Stimulated activated CD4-positive, alpha-beta T cell treated with anti-CD3 and anti-CD28 coated beads, Interleukin-1b, Interleukin-23, amount 100 ng/mL, for 4 hours (primary cell): ENCODE measurements at places on chromosomes 4 and X.

GRCh38 chr4:95388911-95389310 is 159.9 kb downstream of the UNC5C start:
- DNase-seq: no peak

DNA sequence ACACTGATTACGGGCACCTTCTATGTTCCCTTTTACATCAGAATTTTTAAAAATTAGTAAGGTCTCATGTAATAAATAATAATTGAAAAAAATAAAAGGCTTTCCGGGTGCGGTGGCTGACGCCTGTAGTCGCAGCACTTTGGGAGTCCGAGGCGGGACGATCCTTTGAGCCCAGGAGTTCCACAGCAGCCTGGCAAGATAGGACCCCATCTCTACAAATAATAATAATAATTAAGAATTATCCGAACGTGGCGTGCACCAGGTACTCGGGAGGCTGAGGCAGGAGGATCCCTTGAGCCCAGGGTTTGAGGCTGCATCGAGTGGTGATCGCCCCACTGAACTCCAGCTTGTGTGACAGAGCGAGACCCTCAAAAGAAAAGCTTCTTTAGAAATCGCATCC is 771 bp upstream of the LAMTOR3 start:
- DNase-seq: no peak

GRCh38 chr4:54102531-54103106 is 2.7 kb downstream of the GSX2 start:
- no peak for DNase-seq

DNA sequence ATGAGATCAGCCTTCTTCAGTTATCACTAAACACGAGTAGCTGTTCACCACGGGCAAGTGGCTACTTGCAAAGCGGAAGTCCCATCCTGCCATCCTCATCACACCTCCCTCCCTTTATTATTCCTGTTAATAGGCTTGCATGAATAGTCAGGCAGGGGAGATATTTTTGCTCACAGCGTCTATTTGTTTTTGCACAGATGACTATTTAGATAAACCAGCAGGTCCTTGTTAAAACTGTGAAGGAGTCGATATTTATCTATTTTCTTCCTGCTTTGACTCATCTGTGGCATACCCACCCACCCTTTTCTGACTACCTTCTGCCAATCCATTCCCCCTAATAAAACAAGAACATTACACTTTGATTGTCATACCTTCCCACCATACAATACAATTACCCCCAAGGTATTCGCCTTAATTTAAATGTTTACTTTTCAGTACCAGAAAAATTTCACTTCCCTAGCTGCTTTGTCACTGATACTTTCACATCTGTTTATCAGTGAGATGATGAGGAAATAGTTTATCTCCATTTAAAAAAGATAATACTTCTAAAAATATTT is 96.6 kb upstream of the BANK1 start:
- DNase-seq: no peak

DNA sequence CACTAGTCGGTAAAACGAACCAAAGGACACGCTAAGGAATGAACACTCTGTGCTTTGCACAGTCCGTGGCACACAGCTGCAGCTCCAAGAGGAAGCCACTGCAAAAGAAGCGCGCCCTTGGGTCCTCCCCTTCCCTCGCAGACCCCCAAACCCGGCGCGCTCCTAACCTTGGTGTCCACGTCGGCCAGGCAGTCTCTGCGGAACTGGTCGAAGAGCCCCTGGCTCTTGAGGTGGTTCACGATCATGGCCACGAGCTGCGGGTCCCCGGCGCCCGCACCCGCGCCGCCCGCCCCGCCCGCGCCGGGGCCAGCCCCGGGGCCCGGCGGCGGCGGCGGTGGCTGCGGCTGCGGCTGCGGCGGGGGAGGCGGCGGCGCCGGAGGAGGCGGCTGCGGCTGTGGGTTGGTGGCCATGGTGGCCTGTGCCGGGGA is 333 bp downstream of the BOD1L1 start:
- DNase-seq: no peak

- peak; percentile 14 for DNase-seq
Observed at GRCh38 chr4:83012200-83012686, 1.6 kb upstream of the LIN54 start.

- no peak for DNase-seq
Observed at GRCh38 chr4:137994853-137995252, 247.3 kb downstream of the SLC7A11 start.

GRCh38 chr4:77619408-77619807 is 13.8 kb downstream of the CXCL13 start:
- DNase-seq: no peak

- no peak for DNase-seq
Observed at GRCh38 chrX:97211070-97211469, 327.4 kb downstream of the RPA4 start.

DNA sequence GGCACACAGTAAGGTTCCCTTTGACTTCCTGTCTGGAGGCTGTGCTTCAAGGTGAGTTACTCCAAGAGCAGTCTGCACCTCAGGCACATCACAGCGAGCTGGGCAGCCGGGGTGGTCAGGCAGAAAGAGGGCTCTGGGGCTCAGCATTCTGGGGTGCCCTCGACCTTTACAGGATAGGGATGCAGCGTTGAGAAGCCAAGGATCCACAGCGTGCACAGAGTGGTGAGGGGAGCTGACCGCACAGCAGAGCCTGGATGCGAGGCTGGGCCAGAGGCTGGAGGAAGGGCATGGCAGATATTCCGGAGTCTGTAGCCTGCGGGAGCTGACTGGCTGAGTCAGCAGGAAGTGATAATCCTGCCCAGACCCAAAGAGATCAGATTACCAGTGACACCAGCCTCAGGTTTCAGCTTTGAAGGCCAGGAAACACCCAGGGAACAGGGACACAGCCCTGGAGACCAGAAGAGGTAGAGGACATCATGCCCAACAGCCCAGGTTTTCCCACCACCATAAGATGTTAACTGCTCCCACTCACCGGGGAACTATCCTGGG is 38.4 kb upstream of the PDLIM3 start:
- no peak for DNase-seq

GRCh38 chr4:182385897-182386296 is 142.7 kb downstream of the TENM3 start:
- DNase-seq: no peak

- no peak for DNase-seq
Observed at GRCh38 chrX:21373637-21374162, 518 bp upstream of the CNKSR2 start.

DNA sequence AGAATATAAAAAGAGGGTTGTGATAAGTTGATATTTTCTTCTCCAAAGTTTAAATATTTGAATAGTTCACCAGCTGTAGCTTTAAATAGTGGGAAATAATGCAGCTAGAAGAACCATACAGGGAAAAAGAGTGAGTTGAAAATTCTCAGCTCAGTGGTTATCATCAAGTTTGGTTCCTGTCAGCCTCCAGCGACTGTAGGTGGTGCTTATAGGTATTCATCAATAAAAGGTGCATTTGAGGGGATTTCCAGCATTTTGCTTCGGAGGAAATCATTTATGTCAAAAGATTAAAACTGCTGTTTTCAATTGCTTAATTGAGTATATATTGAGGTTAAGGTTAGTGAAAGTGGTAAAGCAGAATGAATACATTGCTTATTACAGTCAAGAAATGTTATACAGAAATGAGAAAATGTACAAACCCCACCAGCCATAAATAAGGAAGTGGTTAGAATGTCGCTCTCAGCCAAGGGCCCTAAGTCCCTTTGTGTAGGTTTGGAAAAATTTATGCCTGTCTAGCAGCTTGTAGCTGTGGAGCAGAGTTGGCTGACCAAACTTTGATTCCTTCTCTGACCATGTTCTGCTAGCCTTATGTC is 532.9 kb upstream of the FTHL17 start:
- no peak for DNase-seq

DNA sequence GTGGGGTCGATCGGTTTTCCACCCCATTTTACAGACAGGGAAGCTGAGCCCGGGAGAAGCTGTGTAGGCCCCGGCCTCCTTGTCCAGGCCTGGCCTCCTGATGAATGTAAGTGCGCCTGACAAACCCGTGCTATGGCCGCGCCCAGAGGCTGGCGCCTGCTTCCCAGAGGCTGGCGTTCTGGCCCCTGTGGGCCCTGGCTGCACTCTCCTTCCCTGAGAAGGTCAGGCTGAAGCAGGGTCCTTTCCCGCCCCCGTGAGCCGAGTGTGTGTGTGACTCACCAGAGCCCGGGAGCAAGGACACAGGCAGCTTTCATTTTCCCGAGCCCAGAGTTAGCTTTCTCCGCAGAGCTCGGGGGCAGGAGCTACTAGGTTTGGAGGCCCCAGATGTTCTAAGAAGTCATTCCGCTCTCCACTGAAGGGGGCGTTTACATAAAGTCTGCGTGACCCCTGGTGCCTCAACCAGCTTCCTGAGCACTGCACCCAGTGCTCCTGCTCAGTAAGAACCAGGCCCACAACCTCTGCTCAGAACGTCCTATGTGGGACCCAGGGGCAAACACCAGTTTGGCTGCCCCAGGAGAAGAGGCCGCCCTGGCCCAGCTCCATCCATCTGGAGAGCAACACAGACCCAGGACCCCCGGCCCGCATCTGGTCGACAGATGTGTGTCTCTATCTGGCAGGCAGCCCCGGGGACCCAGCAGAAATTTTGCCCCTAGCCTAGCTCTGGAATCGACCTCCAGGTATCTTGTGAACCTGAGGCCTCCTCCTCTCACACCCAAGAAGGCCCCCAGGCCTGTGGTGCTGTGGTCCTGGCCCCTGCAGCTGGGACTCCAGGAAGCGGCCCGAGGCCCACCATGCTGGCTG is 13.6 kb downstream of the UVSSA start:
- no peak for DNase-seq
